ENCODE measurements at places on chromosomes 13 and 19. TPM values are rescaled to one million over a fixed set of nuclear protein-coding genes. Genes with fewer than 3 reads are reported as not detected.

DNA sequence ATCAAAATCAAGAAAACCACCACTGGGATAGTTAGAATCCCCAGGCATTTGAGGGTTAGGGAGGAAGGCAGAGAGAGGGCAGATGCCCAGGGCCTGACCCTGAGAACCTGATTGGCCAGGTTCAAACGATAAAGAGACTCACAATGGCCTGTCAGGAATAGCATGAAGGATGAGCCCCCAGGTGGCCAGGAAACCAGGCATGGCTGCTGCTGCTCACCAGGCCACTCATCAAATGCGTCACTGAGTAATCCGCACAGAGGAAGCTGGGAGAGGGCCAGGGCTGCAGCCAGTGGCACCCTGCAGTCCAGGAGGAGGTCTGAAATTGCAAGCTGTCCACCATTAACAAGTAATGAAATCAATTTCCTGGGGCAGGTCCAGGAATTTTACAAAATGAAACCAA, 111.3 kb downstream of the KATNAL1 start:
- no peak for DNase-seq

FAM216B gene
- 0.78 TPM for total RNA-seq

- no peak for DNase-seq
Observed at GRCh38 chr19:1047696-1048147, 7.8 kb downstream of the ABCA7 start.

- no peak for DNase-seq
Observed at GRCh38 chr13:37340901-37341670, 235.6 kb upstream of the CSNK1A1L start.

FPR3 gene
- total RNA-seq: 0.31 TPM

KLK1 gene
- total RNA-seq: not detected

CACNG7 gene
- 10.9 TPM for total RNA-seq

DNA sequence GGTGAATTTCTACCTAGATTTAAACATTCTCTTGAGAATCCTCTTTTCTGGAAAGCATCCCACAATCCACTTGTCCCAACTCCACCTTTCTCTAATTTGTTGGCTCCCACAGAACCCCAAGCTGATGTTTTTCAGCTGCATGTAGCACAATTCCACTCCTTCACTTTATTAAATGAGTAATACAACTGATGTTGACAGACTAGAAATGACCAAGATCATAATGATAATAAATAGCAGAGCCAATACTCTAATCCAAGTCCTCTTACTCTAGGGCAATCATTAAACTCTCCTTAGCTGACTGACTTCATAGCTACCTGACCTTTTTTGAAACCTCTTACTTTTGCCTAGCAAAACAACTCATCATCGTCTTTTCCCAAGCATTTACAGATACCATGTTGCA, 27.9 kb upstream of the STARD13 start:
- DNase-seq: no peak

GRCh38 chr13:52665325-52665724, 12.7 kb downstream of the SUGT1 start:
- no peak for DNase-seq

DNA sequence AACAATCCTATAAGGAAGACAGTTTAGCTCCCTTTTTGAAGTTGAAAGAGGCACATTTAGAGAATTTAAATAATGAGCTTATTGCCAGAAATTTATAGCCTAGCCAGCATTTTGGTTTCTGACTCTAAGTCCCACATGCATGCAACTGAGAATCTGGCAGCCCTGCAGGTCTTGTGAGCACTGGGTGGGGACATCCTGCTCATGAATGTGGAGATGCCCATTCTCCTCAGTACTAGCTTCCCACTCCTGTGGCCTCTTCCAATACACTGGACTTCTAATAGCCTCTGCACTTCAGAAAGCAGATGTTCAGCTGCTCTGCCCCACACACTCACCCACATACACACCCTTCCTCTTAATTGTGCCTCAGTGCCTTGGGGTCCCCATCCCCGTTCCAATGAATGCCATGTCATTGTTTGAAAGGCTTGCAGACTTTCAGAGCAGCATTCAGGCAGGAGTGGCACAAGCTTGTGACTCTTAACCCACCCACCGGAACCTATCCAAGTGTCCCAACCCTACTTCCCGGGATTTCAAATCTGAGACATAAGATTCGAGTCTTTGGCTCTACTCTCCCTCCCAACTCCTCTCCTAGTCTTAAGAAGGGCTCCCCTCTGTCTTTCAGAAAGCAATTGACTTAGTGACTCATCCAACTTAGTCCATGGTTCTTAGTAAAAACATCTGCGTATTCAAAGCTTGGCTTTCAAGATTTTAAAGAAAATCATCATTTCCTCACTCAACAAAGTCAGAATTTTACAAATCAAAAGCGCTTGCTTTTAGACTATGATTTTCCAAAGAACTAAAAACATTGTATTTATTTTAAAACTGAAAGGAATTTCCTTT, 80.0 kb upstream of the FREM2 start:
- no peak for DNase-seq

DNA sequence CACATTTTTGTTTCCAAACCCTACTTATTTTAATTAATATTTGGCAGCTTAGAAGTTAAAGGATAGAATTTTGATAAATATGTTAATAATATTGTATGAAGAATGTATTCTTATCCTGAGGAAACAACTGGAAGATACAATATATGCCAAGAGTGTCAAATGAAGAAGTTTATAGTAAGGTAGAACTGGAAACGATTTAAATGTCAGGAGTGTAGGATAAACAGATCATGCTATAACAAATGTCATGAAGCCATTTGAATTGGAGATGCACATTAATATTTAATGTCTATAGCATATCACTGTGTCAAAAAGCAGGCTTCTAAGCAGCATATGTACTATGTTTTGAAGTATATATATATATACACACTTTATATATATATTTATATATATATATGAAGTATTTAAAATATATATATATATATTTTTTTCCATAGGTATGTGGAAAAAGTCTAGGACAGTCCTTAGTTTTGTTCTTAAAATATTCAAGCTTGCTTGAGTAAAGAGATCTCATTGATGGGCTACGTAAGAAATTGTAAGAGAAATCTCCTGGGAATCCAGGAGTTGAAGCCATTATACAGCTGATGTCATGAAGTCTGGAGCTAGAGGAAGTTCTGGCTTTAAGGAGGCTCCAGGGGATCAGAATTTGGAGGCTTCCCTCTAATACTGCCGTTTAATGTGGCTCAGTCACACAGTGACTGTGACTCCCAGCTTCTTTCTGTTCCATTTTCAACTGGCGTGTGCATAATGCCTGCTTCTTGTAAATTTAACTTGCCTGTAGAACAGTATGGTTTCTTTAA, 79.9 kb upstream of the MYCBP2 start:
- no peak for DNase-seq

DNA sequence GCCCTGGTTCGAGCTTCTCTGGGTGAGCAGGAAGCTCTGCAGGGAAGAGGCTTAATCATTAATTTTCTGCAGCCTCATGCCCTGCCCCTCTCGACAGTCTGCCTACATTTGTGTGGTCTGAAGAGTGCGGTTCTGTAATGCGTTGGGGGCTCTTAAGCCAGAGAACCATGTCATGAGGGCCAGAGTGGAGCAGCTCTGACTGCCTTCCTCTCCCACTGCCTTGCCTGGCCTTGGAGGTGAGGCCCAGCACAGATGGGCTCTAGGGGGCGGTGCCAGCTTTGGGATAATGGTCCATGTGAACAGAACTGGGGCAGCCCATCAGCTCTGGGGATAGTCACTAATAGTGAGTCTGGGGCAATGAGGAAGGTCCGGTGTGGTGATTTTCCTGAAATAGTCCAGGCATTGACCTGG, 5.7 kb downstream of the FGF9 start:
- no peak for DNase-seq

KCNJ14 gene
- 0.47 TPM for total RNA-seq

- DNase-seq: no peak
Observed at GRCh38 chr13:108494991-108495645, 134.3 kb upstream of the MYO16 start.

GRCh38 chr19:31140717-31141116, 208.5 kb downstream of the TSHZ3 start:
- DNase-seq: no peak

ZNF345 gene
- total RNA-seq: 17.8 TPM
